ENCODE measurements at places on chromosomes 3 and 15.

DNA sequence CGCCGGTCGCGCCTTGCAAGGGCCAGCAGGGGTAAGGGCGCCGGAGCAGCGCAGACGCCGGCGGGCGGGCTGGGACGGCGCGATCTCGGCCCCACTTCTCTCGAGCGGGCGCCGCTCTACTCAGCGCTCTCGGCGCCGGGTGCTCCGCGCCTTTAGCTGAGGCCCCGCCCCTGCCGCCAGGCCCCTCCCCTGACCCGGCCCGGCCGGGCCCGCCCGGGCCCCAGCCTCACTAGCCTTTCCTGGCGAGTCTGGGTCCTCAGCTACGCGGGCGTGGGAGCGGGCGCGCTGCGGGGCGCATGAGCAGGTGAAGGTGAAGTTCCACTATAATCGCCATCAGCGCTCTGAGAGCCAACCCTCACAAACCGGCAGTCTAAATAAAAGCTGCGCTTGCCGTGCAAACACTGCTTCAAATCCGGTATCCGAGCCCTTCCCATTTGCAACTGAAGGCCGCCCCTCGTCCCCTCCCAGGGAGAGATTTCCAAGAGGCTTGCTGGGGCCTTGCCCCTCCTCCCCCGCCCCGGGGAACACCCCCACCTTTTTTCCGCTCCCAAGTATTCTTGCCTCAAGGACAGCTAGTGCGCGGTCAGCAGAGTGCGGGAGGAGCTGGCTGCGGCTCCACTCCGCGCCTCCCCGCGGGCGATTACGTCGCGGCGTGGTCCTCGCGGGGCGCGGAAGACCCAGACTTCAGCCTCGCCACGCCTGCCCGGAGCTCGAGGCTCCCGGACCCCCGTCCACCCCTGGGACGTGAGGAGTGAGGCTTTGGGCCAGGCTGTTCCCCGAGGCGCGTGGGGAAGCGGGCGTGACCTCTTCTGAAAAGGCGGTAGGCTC is at the start of gene RPP25:
RPP25 (minus strand) TSS at position 125 of the 828 bp plus-strand sequence. CDS start 189 bp downstream, outside the sequence.
- DNase-seq = peak; percentile 63

DNA sequence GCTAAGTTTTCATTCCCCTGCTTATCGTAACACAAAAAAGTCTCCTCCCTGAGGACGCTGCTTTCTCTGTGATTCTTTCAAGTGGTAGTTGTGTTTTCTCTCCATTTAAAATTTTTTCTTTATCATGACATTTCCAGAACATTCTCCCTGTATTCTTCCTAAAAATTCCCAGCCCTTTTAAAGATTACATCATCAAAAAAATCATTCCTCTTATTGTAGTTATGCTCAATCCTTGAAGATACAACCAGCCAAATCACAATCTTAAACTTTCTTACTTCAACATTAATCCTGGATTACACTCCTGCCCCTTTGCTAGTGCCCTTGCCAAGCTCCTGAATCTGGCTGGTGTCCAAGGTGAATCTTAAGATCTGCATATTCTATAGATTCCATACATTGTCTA is 163.7 kb upstream of the CBLB start:
- no peak for DNase-seq

GRCh38 chr3:82505079-82505756 is 743.8 kb upstream of the GBE1 start:
- no peak for DNase-seq

GRCh38 chr3:184144505-184144904 is 9.3 kb downstream of the EIF2B5 start:
- DNase-seq = no peak

- DNase-seq = no peak
These were observed 9.8 kb upstream of the VGLL4 start for GRCh38 chr3:11653298-11654055.

DNA sequence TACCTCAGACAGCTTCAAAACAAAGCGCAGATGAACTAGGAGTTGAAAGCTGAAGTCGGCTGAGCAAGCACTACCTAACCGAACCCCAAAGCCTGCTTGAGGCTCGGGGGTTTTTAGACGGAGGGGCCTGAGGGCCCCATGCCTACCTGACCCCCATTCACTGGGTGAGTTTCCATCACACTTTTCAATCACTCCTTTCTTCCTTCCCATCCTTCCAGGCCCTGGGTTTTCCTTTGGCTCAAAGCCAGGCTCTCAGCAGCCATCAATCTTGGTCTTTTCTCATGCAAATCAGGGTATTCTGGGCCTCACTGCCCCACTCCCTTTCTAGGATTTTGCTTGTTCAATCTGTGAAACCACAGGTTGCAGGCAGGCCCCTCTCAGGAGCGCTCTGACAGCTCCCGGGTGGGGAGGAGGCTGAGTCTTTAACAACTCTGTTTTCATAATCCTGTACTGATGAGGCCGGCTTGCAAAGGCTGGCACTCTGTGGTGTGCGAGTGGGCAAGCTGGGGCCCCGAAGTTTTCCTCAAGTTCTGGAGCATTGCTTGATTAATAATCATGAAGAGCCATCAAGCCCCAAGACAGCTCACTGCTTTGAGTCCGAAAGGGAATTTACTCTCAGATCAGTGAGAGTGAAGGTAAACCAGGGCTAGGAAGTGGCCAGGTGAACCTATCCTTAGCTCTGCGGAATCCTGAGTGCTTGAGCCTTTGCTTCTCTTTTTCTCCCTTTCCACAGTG is 97.6 kb downstream of the FRMD4B start:
- DNase-seq = no peak
